ENCODE measurements at places on chromosomes 5 and 9.

DNA sequence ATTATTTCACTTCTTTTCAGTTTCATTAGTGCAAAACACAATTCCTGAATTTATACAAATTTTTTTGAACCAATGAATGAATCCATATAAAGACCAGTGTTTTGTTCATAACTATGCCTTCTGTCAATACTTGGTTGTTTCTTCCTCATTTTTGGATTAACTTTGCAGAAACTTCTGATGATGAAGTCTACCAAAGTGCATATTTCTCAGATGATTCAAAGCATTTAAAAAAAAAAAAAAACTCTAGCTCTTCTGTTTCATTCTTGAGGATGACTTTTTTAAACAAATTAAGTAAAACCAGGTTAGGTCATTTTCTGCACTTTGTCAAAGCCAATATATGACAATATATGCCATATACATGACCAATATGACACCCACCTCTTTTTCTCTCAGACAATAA is 92.6 kb downstream of the CHSY3 start:
- no peak for ATAC-seq

GRCh38 chr5:51201024-51201423 is 182.2 kb upstream of the ISL1 start:
- no peak for ATAC-seq

DNA sequence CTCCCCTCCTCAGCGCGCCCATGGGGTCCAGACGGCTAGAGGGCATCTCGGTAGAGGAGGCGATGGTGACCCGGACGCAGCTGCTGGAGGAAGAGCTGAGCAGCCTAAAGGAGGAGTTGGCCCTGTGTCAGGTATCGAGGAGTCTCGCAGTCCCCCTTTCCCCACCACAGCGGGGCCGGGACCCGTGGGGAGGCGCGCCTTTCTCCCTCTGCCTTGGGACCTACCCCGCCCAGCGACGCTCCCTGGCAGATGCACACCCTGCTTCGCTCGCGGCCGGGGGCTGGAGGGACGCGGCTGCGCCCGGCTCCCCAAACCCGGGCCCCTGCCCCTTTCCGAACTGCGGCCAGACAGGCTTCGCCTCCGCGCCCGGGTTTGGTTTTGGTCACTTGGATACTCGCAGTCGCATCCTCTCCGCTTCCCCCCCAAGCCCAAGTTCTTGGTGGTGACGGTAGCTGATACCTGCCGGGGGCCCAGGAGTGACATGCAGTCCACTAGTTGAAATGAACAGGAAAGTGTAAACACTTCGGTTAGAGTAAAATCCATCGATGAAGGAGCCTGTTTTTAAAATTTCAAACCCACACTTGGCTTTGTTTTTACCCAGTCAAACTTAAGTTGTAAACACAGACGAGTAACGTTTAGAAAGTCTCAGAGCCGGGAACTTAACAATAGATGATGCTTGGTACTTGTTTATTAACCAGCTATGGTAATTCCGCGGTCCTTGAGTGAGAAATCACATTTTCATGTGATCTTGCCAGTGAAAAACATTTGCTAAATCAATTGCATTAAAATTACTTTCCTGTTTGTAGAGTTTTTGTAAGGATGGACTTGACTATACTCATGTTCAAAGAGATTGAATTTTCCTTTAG is 688 bp downstream of the CNTLN start:
- ATAC-seq: peak; percentile 86

DNA sequence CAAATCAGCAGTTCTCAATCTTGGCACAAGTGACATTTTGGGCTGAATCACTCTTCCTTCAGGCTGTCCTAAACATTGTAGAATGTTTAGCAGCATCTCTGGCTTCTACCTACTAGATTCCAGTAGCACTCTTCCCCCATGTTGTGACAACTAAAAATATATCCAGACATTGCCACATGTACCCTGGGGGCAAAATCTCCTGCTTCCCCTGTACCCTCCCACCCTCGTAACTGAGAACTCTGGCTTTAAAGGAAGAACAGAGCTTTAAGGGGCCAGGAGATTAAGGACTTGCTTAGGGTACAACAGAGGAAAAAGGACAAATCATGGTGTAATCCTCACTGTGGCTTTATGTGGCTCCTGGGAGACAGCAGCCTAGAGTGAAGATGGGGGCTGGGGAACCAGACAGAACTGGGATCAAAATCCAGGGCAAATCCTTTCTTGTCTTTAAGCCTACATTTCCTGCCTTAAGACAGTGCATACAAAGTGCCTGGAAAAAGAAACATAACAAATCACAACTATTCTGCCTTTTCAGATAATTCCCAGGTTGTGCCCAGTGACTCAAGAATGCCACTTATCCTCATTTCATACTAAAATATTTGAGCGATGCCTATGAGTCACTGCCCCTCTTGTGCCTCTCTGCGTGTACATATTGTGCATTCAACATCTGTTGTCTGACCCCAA is 109.3 kb downstream of the DAPK1 start:
- ATAC-seq: peak; percentile 75

GRCh38 chr9:121823451-121824169 is 172.2 kb downstream of the DAB2IP start:
- ATAC-seq: no peak

DNA sequence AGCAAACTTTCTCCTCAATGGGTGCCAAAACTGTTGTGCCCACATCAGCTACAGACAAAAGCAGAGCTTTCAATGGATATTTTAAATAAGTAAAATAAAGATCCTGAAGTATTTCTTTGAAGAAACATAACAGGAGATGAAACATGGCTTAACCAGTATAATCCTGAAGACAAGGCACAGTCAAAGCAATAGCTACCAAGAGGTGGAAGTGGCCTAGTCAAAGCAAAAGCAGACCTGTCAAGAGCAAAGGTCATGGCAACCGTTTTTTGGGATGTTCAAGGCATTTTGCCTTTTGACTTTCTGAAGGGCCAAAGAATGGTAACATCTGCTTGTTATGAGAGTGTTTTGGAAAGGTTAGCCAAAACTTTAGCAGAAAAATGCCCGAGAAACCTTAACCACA is 77.9 kb downstream of the ANXA1 start:
- no peak for ATAC-seq

DNA sequence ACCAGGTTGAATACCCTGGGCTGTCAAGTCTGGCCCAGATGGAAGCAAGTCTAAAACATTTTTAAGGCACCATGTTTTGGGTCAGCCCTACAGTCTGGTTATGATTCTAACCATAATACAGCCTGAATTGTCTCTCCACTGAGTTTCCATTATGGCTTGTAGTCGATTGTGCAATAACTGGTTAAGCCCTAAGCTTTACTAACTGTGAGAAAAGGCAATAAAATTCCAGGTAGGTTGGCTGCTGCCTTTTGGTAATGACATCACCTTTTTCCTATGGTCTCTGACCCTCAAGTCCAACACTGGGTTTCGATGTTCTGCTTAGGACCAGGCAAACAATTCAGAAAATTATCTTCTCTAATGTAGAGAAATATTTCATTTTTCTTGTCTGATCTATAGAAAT is 243.3 kb downstream of the ACTL7B start:
- no peak for ATAC-seq

DNA sequence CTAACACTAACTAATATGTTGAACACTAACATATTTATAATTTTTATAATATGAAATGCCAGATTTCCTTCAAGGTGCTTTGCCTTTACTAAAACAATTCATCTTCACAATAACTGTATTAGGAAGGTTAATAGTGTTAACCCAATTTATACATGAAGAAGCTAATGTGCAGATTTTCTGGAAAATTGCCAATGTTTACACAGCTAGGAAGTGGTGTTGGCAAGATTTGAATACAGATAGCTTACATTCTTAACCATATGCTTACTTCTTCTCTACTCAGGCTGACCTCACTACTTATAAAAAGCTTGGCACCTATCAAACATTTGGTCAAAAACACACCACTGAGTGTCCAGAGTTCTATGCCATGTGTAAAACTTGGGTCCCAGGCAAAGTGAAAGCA is 445.4 kb upstream of the ITGA1 start:
- no peak for ATAC-seq

- ATAC-seq: peak; percentile 57
Observed at GRCh38 chr9:126395439-126396212, 69.0 kb downstream of the MVB12B start.

GRCh38 chr9:98690686-98691085 is 18.0 kb downstream of the GABBR2 start:
- no peak for ATAC-seq

- no peak for ATAC-seq
Observed at GRCh38 chr5:117893211-117893610, 1095.1 kb downstream of the DTWD2 start.

DNA sequence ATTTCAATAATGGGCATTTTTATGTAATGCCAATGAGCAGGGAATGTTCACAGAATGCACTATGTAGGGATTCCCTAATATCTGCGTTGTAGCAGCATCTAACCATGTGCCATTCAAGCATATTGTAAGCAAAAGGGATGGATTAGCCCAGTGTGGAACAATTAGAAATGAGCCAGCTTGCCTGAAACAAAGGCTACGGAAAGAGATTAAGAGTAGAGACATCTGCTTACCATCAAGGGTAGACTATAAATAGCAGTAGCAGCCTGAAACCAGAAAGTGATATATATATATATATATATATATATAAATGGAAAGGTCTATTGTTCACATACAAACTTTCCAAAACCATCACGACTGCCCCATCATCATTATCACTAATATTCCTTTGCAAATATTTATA is 31.9 kb upstream of the CEP120 start:
- no peak for ATAC-seq

- peak; percentile 39 for ATAC-seq
Observed at GRCh38 chr9:101366038-101366756, 18.6 kb downstream of the BAAT start.

GRCh38 chr9:115891929-115892328 is 261.7 kb upstream of the PAPPA start:
- ATAC-seq: peak; percentile 83

GRCh38 chr5:116885825-116886224 is 311.2 kb upstream of the SEMA6A start:
- ATAC-seq: no peak

DNA sequence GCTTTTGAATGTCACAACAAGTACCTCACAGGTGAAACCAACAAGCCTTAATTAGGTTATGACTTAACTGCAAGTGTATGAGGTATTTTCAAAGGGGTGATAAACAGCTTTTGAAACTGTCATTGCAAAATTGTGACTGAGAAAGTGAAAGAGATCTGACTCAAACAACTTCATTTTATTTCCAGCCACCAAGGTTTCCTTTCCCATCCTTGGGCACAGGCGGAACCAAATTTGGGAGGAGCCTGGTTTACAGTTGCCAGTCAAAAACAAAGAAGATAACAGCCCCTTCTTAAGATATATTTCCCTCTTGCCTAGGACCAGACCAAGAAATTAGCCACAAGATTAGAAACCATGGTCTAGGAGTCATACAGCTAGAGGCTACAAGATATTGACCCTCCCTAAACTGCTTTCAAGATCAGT is 417.1 kb downstream of the CSNK1G3 start:
- no peak for ATAC-seq

DNA sequence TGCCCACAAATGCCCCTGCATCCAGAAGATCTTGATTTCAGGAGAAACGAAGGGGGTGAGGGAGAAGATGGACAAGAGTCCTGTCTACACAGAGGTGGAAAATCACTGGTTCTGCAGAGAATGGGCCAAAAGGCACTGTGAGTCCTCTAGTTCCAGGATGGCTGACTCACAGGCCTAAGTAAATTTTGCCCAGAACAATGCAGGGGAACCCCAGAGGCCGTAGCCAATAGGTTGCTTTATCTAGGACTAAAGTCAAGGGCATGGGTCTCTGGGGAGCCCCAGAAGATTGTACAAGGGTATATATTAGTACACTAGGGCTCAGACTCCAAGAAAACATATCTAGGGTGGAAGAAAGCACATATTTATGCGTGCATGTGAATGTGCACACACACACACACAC is 98.0 kb downstream of the SLIT3 start:
- ATAC-seq: no peak

DNA sequence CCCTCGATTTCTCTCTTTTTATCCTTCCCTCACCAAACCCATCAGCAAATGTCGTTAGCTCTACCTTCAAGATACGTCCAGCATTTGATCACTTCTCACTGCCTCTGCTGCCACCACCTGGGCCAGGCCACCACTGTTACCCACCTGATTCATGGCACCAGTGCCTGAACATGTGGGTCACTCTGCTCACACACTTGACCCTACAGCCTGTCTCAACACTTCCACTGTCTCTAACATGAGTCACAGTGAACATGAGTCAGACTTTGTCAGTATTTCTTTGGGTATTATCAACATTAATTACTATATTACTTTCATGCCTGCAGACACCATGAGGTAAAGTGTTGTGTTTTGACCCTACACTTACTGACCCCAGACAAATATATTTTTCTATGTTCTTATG is 19.6 kb downstream of the SLC24A2 start:
- no peak for ATAC-seq

DNA sequence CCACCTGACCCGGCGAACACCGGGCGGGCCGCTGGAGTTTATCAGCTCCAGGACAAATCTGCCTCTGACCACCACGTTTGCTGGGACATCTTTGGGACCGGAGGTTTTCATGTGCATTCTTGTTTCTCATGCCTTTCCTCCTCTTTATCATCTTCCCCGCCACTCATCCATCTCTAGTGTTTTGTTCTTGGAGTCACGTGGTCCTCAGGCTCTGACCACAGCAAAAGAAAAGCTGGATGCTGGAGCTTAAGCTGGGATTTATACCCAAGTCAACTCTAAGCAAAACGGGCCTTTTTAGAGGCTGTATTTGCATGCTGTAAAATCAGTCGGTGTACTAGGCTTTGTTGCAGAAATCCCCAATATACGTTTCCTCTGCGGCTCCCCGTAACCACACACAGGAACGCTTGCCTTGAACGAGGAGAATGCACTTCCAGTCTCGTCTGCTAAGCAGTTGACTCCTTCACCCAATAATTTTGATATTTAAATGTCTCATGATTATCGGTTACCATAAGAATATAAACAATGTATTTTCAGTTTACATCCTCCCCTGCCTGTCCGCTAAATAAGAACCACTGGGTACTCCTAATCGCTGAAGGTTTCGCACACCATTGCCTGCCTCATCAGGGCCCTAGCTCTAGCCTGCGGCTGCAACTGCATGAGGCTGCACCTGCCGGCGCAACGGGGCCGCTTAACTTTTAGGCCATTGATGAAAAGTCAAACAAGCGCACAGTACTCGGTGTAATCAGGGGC is 560 bp upstream of the NDUFS6 start:
- peak; percentile 57 for ATAC-seq

DNA sequence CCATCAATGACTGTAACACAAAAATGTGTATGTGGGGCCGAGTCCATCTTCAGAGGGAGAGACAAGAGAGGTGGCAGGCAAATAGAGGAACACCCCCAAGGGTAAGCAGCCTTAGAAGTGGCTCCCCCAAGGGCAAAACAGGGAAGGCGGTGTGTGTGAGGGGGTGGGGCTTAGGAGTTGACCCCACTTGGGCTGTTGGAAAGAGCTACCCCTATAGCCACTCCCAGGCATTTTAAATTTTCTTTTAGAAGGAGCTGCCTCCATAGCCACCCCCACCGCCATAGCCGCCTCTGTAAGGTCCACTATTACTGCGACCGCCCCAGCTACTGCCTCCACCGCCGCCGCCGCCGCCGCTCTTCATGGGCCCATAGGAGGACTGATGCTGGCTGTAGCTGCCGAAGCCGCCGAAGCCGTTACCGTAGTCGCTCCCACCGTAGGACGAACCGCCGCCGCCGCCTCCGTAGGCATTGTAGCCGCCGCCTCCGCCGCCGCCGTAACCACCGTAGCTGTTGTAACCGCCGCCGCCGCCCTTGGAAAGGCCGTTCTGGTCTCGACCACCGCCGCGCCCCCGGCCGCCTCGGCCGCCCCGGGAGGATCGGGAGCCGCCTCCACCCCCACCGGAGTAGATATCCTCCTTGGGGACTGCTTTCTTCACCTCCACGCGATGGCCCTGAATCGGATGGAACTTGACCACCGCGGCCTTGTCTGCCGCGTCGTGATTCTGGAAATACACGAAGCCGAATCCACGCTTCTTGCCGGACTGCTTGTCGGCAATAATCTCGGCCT is 1.1 kb downstream of the HNRNPA0 start:
- ATAC-seq: peak; percentile 0

- ATAC-seq: no peak
Observed at GRCh38 chr5:58746321-58746720, 163.4 kb downstream of the RAB3C start.
